ENCODE measurements at places on chromosomes 1 and 21. TPM values are rescaled to one million over a fixed set of nuclear protein-coding genes. Genes with fewer than 3 reads are reported as not detected.

Gene RNF2
- 4.0 TPM for total RNA-seq

GRCh38 chr1:88867743-88868521, 23.4 kb downstream of the GTF2B start:
- H3K27me3 ChIP-seq: no peaks in the 10 kb centered on the region
- H3K36me3 ChIP-seq: peaks cover 10% of the 10 kb centered on the region
- no peak overlapping the region for H3K27ac ChIP-seq

GRCh38 chr1:15799004-15799867, 8.2 kb downstream of the UQCRHL start:
- peaks cover 66% of the 10 kb centered on the region for H3K4me1 ChIP-seq
- peak; percentile 81 for DNase-seq
- H3K27ac ChIP-seq: peak overlapping the region; percentile 90
- H3K27me3 ChIP-seq: no peaks in the 10 kb centered on the region

GRCh38 chr21:45381036-45381787, 23.8 kb upstream of the COL18A1 start:
- DNase-seq: peak; percentile 45
- no peaks in the 10 kb centered on the region for H3K27me3 ChIP-seq
- no peaks in the 10 kb centered on the region for H3K36me3 ChIP-seq
- no peak overlapping the region for H3K4me3 ChIP-seq

- H3K36me3 ChIP-seq: no peaks in the 10 kb centered on the region
- no peaks in the 10 kb centered on the region for H3K27me3 ChIP-seq
- no peaks in the 10 kb centered on the region for H3K4me1 ChIP-seq
Measured at GRCh38 chr1:116458695-116459094, 85.7 kb downstream of the ATP1A1 start.

DNA sequence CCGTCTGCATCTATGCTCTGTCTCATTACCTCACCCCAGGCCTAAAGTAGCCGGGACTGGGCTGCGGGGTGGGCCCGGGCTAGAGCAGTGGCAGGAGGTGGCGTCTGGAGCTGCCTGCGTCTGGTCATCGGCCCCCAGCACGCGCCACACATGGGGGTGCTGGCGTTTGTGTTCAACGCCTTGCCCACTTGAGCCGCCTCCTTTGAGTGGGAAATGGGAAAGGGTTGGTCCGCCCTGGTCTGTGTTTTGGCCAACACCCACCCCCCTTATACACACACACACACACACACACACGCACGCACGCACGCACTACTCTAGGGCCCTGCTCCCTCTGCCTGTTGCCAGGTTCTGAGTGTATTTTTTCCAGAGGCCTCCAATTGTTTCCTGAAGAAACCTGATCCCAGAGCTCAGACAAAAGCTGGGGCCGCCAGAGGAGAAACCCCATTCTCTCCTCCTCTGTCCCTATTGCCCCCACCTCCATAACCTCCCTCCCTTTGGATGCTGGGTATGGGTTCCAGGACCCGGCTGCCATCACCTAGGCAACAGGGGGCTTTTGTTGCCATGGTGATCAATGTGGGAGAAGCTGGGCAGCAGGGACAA, 10.1 kb downstream of the VANGL2 start:
- H3K4me3 ChIP-seq: no peak overlapping the region
- H3K27me3 ChIP-seq: no peaks in the 10 kb centered on the region
- H3K4me1 ChIP-seq: no peaks in the 10 kb centered on the region
- no peaks in the 10 kb centered on the region for H3K36me3 ChIP-seq
- no peak for DNase-seq

DNA sequence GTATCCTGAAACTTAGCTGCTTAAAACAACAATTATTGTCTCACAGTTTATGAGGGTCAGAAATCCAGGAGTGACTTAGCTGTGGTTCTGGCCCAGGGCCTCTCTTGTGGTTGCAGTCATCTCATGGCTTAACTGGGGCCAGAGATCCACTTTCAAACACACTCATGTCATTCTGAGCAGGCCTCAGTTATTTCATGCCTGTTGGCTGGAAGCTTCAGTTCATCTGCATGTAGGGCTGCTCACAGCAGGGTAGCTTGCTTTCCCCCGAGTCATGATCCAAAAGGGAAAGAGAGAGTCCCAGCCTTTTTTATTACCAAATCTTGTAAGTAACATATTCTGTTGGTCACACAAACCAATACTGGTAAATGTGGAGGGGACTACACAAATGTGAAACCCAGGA, 96.6 kb upstream of the B3GALT2 start:
- H3K4me3 ChIP-seq: no peak overlapping the region
- H3K27me3 ChIP-seq: no peaks in the 10 kb centered on the region
- H3K36me3 ChIP-seq: no peaks in the 10 kb centered on the region

DNA sequence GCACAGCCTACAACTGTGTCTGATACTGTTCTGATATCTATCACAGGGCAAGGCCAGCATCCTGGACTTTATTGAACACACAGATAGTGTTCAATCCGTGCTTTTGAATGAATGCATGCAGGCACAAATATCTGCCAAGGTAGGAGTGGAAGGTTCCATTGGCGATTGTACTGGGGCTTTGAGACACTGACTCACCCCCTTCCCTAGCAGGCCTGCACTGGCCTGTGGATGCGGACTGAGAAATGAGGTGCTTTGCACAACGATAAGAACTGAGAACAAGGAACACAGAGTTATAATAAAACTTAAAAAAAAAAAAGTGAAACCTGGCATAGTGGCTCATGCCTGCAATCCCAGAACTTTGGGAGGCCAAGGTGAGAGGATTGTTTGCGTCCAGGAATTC, 62.4 kb upstream of the NGF start:
- H3K4me3 ChIP-seq: no peak overlapping the region
- DNase-seq: no peak
- no peaks in the 10 kb centered on the region for H3K4me1 ChIP-seq
- H3K36me3 ChIP-seq: no peaks in the 10 kb centered on the region

- no peaks in the 10 kb centered on the region for H3K27me3 ChIP-seq
- H3K27ac ChIP-seq: peak overlapping the region; percentile 69
- H3K4me3 ChIP-seq: no peak overlapping the region
- peaks cover 8% of the 10 kb centered on the region for H3K36me3 ChIP-seq
- DNase-seq: no peak
- peaks cover 35% of the 10 kb centered on the region for H3K4me1 ChIP-seq
Measured at GRCh38 chr21:43734928-43735229, 15.9 kb downstream of the PDXK start.

DNA sequence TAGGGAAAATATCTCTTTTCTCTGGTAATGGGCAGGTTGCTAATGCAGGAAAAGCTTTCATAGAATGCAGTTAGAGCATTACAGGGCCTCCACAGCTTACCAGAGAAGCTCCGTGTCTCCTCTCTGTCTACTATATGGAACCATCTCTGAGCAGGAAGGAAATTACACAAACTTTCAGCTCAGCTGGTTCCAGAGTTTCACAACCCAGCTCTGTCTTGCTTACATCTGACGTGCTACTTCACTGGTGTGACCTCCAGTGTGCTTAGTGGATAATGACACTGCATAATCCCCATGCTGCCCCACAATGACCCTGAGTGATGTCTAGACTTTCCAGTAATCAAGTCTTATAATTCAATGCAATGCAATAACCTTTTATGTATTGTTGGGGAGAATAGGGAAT, 4.3 kb upstream of the FGGY start:
- peaks cover 7% of the 10 kb centered on the region for H3K4me1 ChIP-seq
- H3K4me3 ChIP-seq: no peak overlapping the region
- no peaks in the 10 kb centered on the region for H3K27me3 ChIP-seq
- no peak overlapping the region for H3K27ac ChIP-seq
- H3K36me3 ChIP-seq: no peaks in the 10 kb centered on the region

- H3K4me1 ChIP-seq: peaks cover 4% of the 10 kb centered on the region
- H3K4me3 ChIP-seq: no peak overlapping the region
- H3K27ac ChIP-seq: no peak overlapping the region
- H3K36me3 ChIP-seq: no peaks in the 10 kb centered on the region
Measured at GRCh38 chr1:48266576-48266975, 44.1 kb downstream of the SLC5A9 start.

DNA sequence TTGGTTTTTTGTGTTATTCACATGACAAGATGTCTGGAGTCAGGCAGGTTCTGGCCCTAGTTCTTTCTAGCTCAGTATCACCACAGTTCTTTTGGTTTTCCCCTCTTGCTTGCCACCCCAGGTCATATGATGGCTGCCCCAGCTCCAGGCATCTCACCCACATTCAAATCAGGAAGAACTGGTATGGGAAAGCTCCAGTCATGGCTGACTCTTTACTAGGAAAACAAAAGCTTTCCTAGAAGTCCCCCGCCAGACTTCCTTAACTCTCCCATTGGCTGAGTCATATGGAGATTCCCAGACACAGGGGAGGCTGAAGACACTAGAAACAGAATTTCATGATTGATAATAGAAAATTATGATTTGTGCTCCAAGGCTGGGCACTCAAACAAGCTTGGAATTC, 22.1 kb upstream of the EYA3 start:
- no peaks in the 10 kb centered on the region for H3K4me1 ChIP-seq
- no peak overlapping the region for H3K27ac ChIP-seq
- no peaks in the 10 kb centered on the region for H3K27me3 ChIP-seq
- DNase-seq: peak; percentile 13

- peaks cover 13% of the 10 kb centered on the region for H3K4me1 ChIP-seq
- no peaks in the 10 kb centered on the region for H3K36me3 ChIP-seq
- peak overlapping the region; percentile 31 for H3K27ac ChIP-seq
- H3K4me3 ChIP-seq: no peak overlapping the region
Measured at GRCh38 chr1:69121723-69122122, 446.0 kb upstream of the LRRC7 start.

DNA sequence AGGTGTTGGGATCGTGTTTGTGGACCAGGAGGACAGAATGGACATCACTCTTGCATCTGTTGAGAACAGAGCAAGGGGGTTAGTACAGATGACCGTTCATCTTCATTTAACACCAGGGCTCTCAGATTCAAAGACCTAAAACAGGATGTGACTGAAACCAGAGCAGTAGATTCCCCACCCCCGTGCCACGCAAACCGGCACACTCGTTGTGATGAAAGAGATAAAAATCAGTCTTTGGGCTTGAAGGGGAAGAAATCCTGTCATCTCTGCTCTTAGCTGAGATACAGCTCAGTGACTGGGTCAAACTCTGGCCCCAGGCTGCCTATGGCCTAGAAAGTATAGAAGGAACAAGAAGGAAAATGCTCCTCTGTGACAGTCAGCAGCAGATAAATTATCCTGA, 146.2 kb upstream of the KRTAP19-8 start:
- H3K36me3 ChIP-seq: no peaks in the 10 kb centered on the region
- H3K27me3 ChIP-seq: no peaks in the 10 kb centered on the region
- DNase-seq: no peak
- no peak overlapping the region for H3K27ac ChIP-seq

Gene WNT4
- total RNA-seq: not detected
